ENCODE measurements at places on chromosomes 7 and 10.

GRCh38 chr10:26488344-26488743 is 50.2 kb downstream of the APBB1IP start:
- no peak for DNase-seq

DNA sequence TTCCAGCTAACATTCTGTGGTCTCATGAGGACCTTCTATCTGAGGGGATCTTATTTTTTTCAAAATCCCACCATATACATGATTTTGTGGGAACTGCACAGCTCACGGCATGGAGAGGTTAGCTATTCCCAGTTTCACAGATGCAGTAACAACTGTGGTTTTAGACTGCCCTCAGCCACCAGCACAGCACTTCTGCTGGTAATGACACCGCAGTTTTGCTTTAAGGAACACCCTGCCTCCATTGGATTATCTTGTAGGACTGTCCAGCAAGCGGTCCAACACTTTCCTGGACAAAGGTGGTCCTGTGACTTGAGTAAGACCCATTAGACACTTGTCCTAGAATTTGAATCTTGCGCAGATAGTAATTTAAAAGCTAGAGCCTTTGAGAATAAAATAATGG is 65.3 kb upstream of the SMNDC1 start:
- DNase-seq: no peak

GRCh38 chr7:9978106-9979064 is 995.3 kb upstream of the PHF14 start:
- DNase-seq: no peak

GRCh38 chr10:118449521-118449920 is 107.4 kb upstream of the FAM204A start:
- no peak for DNase-seq

- DNase-seq: no peak
Observed at GRCh38 chr10:27884185-27884641, 114.7 kb downstream of the ODAD2 start.

GRCh38 chr7:128322040-128322643 is 21.6 kb downstream of the RBM28 start:
- peak; percentile 15 for DNase-seq

- DNase-seq: no peak
Observed at GRCh38 chr7:48781752-48782151, 142.6 kb upstream of the CDC14C start.

- peak; percentile 89 for DNase-seq
Observed at GRCh38 chr7:37815671-37816371, 32.6 kb upstream of the NME8 start.

DNA sequence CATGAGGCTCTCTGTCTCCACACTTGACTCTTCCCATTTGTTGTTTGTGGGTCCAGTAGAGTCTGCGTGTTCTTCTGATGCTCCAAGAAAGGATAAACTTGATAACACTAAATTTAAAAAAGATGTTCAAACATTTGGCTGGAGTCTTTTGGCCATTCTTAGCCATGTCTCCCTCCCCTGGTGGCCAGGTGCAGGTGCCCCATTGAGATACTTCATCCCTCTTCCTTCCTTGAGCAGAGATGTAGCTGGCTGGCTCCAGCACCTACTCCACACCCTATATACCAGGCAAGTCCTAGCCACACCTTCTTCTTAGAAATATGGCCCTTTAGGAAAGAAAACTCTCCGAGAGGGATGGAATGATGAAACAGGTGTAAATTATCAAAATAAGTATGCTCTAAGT is 103.2 kb upstream of the GJD4 start:
- DNase-seq: no peak

- DNase-seq: no peak
Observed at GRCh38 chr10:7184660-7185366, 226.0 kb downstream of the SFMBT2 start.

- DNase-seq: no peak
Observed at GRCh38 chr10:100183481-100183880, 2.3 kb downstream of the ERLIN1 start.

DNA sequence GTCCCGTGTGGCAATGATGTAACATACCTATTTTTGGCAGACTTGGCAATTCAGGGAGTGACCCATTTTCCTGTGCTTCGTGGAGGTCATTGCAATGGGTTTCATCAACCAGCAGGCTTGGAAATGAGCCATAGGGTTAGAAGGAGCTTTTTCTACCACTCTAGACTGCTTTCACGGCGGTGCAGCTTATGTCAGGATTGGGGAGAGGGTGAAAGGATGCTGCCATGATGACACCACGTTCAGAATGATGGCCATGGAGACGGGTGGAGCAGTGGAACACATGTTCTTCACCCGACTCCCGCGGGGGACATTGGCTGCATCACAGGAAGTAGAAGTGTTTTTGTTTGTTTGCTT is 220.2 kb downstream of the EMX2 start:
- no peak for DNase-seq

- no peak for DNase-seq
Observed at GRCh38 chr7:154652564-154652963, 350.4 kb downstream of the PAXIP1 start.

GRCh38 chr10:31756729-31757110 is 171.9 kb downstream of the ARHGAP12 start:
- no peak for DNase-seq

DNA sequence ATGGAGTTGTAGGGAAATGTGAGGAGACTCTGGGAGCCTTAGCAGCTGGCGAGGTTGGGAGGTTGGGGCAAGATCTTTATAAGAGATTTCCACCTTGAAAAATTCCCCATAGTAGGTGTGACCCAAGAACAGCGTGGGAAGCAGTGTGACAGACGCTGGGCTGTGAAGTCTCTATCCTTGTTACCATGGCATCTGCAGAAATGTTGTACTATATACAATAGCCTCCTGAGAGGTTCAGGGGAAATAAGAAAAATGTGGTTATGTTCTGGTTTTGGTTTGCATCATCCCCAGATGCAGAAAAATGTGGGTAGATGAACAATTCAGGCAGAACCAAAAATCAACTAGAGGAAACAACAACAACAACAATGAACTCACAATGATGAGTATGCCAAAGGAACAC is 498.6 kb downstream of the SH2D4B start:
- DNase-seq: no peak

DNA sequence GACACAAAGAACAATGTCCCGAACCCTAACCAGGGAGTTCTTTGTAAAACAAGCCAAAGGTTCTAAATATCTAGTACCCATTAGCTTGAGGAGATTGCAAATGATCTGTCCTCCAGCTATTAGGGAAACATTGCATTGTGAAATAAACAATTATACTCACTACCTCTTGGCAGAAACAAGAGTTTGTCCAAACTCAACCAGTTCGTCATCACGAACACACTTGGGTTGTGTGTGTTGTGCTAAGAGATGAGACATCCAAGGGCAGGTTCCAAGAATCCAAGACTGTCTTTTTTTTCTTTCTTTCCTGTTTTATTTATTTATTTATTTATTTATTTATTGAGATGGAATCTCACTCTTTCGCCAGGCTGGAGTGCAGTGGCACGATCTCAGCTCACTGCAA is 793.1 kb upstream of the AUTS2 start:
- no peak for DNase-seq

DNA sequence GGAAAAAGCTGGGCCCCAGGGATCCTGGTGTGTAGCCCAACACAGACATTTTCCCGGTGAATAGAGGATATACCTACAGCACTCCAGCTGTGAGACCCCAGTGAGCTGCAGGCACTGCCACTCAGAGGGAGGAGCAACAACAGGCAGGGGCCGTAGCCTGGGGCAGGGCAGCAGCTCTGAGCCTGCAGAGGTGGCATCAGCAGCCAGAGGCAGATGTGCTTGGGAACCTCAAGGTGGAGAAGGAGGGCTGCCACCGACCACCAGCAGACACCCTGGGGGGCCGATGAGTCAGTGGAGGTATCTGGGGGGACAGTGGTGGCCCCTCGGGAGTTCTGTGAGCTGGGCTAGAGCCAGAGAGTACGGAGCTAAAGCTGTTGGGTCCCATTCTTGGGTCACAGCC is 110.2 kb upstream of the GDF10 start:
- no peak for DNase-seq

DNA sequence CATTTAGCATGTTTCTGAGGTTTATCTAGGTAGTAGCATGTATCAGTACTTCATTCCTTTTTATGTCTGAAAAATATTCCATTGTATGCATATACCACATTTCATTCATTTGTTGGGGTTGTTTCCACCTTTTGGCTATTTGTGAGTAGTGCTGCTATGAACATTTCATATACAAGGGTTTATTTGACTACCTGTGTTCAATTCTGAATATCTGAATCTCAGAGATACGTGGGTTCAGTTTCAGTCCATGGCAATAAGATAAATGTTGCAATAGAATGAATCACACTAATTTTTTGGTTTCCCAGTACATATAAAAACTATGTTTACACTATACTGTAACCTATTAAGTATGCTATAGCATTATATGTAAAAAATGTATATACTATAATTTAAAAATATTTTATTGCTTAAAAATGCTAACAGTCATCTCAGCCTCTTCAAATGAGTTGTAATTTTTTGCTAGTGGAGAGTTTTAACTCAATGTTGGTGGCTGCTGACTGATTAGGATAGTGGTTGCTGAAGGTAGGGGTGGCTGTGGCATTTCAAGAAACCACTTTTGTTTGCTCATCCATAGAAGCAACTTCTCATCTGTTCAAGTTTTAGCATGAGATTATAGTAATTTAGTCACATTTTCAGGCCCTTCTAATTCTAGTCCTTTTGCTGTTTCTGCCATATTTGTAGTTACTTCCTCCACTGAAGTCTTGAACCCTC is 13.9 kb downstream of the PLEKHA1 start:
- no peak for DNase-seq

DNA sequence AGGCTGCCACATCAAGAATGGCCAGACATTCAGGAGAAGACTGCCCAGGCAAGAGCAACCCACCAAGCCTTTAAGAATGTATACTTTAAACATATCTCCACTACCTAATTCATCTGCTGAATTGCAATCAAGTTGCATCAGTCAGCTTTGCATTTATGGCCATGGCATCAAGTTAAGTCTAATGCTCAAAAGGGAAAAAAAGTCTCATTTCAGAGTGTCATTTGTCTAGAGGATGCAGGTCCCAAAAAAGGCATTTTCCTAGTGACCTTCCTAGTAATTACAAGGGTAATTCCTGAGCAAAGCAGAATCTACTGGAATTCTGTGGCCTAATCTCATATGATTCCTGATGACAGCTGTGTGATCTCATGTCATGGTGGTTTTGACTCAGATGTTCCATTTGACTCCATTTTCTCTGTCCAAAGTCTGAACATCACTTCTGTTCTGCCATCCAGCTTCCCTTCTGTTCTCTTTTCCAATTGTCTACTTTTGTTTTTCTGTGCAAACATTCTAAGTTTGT is 7.3 kb upstream of the CABCOCO1 start:
- no peak for DNase-seq

DNA sequence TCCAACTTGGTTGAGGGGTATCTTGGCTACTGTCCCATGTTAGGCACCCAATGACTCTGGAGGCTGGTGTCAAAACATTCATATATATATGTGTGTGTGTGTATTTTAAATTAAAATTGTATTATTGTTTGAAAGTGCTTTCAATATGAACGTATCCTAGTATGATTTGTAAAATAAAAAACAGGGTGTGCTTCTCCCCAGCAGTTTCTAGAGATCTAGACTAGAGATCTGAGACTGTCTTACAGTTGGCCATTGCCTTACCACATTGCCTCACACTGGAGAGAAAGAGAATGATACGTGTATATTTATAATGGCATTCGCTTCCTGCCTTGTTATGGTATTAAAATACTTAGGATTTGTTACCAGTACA is 1.2 kb downstream of the BAG3 start:
- no peak for DNase-seq

- no peak for DNase-seq
Observed at GRCh38 chr7:25025218-25025671, 45.3 kb upstream of the OSBPL3 start.

- no peak for DNase-seq
Observed at GRCh38 chr7:117673839-117674238, 194.0 kb downstream of the CFTR start.

- DNase-seq: no peak
Observed at GRCh38 chr10:128275388-128276177, 149.4 kb upstream of the MKI67 start.

DNA sequence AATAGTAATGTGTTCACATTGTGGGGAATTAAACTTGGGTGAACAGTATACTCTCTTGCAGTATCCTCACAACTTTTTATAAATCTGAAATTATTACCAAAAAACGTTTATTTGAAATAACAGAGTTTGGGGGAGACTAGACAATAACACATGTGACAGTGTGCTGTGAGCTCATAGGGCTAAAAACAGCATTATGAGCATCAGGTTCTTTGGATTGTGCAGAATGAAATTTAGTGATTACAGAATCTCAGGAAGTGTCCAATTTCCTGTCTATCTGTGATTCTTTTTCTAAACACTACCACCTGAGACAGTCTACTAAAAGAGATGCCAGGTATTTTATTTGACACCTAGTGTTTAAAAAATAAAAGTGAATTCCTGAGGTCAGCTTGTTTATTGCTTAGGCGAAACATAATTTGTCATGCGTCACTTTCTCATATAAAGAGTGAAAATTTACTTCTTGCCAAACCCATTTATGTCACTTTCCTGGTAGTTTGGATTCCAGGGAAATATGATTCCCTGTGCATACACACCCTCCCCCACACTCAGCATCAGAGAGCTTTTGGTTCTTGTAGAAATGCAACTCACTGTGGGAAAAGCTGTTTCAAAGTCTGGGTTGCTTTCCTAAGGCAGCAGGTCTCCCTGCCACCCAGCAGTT is 71.2 kb downstream of the AOAH start:
- no peak for DNase-seq

GRCh38 chr7:77531038-77531437 is 6.1 kb upstream of the PTPN12 start:
- DNase-seq: no peak

DNA sequence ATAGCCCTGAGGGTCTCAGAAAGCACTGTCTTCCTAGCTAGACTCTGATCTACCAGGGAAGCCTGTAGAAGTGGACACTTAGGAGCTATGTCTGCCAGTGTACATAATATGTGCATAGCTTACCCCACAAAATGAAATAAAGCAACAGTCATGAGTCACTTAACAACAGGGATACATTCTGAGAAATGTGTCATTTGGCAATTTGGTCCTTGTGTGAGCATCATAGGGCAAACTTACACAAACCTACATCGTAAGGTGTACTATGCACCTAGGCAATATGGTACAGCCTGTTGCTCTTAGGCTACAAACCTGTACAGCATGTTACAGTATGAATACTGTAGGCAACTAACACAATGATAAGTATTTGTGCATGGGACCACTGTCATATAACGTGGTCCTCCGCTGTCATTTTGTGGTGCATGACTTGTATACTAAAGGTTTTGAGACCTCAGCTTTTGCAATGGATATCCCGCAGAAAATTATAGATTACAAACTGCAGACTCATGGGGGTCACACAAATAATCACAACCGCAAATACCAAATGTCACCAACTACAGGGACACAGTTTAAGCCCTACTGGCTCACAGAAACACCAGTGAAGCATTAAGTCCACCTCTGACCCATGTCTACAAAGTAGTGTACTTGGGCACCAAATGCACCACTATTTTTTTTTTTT is 1.7 kb downstream of the URGCP start:
- no peak for DNase-seq
